ENCODE measurements at places on chromosomes 7 and 10.

DNA sequence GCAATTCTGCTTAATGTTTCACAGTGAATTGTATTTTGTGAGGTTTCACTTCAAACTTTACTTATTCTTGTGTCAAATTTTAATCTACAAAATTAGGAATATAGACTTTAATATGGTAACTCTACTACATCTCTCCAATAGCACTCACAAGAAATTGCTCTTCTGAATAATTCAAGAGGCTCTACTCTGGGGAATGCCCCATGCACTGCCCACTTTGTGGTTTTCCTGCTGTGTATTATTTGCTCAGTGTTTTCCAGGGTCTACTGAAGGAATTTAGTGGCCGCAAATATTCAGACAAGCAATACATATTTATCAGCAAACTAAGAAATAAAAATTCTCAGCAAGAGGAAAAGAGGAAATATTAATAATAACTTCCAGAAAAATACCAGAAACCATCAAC, 611.4 kb downstream of the TNS3 start:
- H3K36me3 ChIP-seq, result no peaks in the 10 kb centered on the region
- no peak overlapping the region for H3K27ac ChIP-seq
- DNase-seq, result no peak

DNA sequence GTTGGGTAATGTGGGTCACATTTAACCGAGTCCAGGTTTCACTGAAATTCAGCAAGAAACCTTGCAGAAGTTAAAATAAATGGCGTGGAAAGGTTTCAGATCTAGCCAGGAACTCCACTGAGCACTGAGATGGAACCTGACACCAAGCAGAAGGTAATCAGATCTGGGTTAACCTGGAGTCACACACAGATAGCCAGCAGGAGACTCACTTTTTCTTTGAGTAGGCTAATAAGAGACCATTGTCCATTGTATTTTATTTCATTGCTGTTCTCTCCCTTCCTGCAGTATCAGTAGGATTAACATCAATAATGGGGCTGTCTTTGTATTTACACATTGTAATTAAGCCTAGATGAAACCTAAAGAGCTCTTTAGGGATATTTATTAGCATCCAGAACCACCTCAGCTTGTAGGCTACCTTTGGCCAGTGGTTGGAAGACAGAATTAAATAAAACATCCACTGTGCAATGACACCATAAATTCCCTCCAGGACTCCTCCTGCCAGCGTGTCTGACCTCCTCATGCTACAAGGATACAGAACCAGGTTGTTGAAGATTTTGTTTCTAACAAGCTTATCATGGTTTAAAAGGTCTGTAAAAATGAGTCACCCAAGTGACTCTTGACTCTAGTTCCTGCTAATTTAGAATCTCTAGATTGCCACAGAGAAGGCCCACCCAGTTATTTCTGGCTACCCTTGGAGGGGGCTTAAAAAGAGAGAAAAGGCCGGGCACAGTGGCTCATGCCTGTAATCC, 151.1 kb downstream of the SORCS1 start:
- H3K4me1 ChIP-seq, result no peaks in the 10 kb centered on the region
- no peak overlapping the region for H3K4me3 ChIP-seq
- DNase-seq, result no peak
- no peak overlapping the region for H3K27ac ChIP-seq
- no peaks in the 10 kb centered on the region for H3K27me3 ChIP-seq

DNA sequence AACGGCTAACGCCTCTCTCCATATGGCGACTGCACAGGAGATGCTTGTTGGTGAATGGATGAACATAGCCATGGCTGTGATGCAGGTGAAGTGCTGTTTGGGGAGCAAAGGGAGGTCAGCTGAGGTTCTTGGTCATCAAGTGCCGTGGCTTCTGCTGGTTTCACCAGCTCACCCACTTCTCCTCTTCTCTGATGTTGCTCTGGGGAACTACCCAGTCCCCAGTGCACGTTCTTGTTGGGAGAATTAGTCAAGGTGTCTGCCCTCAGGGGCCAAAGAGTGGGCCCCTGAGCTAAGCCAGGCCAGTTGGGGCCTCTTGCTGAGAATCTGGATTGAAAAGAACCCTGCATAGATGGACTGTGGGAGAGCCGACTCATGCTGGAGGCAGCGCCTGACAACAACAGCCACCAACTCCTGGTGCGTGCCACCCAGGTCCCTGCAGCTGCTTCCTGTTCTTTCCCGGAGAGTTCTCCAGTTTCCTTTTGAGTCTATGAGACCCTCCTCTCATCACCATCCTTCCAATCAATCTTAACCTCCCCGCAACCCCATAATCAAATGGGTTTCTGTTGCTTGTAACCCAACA, 3.0 kb downstream of the BTBD16 start:
- no peak overlapping the region for H3K27ac ChIP-seq
- H3K4me3 ChIP-seq, result no peak overlapping the region
- no peak for DNase-seq
- H3K4me1 ChIP-seq, result no peaks in the 10 kb centered on the region
- H3K36me3 ChIP-seq, result no peaks in the 10 kb centered on the region

DNA sequence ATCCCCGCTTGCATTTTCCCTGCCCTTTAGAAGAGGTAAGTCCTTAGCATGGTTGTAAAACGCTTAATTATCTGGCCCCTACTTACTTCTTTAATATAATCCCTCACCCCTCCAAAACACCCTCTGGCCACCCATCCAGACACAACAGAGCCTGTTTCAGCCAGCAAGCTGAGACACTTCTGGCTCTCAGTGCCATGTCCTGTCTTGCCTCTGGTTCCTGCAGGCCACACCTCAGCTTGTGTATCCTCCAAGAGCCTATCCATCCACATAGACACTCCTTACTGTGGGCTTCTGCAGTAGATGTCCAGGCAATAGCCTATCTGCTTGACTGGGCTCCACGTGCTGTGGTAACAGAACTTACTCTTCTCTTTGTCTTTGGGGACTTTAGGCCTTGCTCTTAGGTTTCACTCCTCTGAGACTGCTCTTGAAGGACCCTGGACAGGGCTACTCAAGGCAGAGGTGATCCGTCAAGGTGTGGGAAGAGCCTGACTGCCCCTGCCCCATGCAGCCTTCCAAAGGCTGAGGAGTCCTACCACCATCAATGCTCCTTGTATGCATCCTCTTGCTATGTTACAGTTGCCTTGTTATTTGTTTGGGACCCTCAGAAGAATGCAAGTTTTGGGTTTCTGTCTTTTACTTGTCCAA, 149.9 kb downstream of the CHN2 start:
- no peak overlapping the region for H3K27ac ChIP-seq
- H3K4me1 ChIP-seq, result no peaks in the 10 kb centered on the region
- no peaks in the 10 kb centered on the region for H3K36me3 ChIP-seq
- H3K27me3 ChIP-seq, result peaks cover 12% of the 10 kb centered on the region
- no peak for DNase-seq

GRCh38 chr7:64876792-64877713, 26.0 kb upstream of the ZNF273 start:
- H3K4me3 ChIP-seq, result no peak overlapping the region
- no peak for DNase-seq
- H3K27me3 ChIP-seq, result no peaks in the 10 kb centered on the region
- no peaks in the 10 kb centered on the region for H3K36me3 ChIP-seq
- no peaks in the 10 kb centered on the region for H3K4me1 ChIP-seq
- H3K27ac ChIP-seq, result no peak overlapping the region

DNA sequence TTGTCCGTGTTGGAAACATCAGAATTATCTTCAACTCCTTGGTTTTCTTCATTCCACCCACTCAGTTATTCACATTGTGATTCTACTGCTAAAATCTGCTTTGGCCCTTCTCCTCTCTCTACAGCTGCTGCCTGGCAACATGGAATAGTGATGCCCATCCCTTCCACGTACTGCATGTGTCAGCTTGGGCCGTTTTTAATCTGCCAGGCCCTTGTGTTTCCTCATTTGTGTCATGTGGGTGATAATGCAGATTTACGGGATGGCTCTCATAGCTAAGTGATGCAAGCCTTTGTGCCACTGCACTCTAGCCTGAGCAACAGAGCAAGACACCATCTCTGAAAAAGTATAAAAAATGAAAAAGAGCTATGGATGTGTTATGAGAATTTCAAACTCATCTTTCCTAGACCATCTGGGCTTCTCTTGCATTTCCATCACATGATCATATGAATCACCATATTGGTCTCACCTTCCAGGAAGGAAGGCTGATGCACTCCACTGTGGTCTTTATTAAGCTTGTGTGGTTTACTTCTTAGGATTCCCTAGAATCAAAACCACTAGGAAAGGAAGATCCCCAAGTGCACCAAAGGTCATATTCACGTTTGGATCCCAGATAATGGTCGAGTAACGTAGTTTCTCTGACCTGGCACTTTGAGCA, 20.6 kb upstream of the CELF2 start:
- no peak overlapping the region for H3K27ac ChIP-seq
- no peaks in the 10 kb centered on the region for H3K27me3 ChIP-seq
- no peaks in the 10 kb centered on the region for H3K36me3 ChIP-seq
- no peak for DNase-seq
- no peaks in the 10 kb centered on the region for H3K4me1 ChIP-seq

GRCh38 chr10:9635691-9636090, 1382.0 kb upstream of the CELF2 start:
- H3K4me3 ChIP-seq, result no peak overlapping the region
- no peaks in the 10 kb centered on the region for H3K27me3 ChIP-seq
- H3K27ac ChIP-seq, result no peak overlapping the region
